ENCODE measurements at places on chromosomes 2 and 18. TPM values are rescaled to one million over a fixed set of nuclear protein-coding genes. Genes with fewer than 3 reads are reported as not detected.

DNA sequence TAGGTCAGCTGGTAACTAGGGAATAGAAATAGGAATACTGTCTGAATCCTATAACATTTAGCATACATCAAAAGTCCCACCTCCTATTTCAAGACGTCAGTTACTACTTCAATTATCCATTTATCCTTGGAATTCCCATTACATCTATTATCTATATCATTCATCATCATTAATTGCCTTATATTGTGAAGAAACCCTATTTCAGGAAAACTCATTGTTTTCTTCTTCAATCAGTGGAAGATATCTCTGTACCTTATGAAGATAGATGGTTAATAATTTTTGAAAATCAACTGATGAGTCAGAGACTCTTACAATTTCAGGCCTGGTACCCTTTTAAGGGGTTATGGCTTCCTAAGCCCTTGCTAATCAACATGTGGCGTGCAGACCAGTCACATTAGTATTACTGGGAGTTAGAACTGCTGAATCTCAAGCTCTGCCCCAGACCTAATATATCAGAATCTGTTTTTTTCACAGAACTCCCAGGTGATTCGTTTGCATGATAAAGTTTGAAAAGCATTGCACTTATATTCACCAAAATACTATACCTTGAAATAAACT, 69.3 kb upstream of the PGAP1 start:
- no peak for DNase-seq

GRCh38 chr2:29811378-29811777, 110.0 kb downstream of the ALK start:
- no peak for DNase-seq

DNA sequence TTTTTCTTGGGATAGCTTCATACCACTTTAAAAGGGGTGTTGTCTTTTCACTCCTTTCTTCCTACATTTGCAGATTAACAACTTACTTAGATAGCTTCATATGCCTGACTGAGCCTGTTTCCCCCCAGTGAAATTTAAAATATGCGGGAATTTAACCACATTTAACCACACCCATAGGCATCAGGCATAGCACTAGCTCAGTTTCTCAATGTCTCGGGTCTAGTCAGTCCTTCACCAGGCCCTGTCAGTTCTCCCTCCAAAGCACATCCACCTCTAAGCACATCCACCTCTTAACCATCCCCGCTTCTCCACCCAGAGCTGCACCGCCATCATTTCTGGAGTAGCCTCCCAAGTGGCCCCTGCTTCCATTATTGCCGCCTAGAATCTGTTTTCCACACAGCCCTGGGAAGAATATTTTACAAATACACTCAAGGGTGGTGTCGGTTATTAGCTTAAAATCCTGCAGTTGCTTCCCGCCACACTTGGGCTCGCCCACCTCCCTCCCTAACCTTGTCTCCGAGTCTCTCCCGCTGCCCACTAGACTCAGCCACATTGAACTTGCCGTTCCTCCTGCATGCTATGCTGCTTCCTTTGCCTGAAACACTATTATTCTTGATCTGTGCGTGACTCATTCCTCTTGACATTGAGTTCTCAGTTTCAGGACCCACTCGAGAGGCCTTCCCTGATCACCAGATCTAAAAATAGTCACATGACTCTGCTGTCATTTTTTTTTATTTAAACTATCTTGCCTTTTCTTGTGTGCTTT, 68.3 kb downstream of the SPTBN1 start:
- DNase-seq, result peak; percentile 53

GRCh38 chr2:239963646-239964205, 61.4 kb downstream of the NDUFA10 start:
- DNase-seq, result no peak

- DNase-seq, result peak; percentile 34
Observed at GRCh38 chr2:185628985-185629384, 109.6 kb upstream of the FSIP2 start.

The PRKCE gene
- total RNA-seq, result 11.9 TPM

DNA sequence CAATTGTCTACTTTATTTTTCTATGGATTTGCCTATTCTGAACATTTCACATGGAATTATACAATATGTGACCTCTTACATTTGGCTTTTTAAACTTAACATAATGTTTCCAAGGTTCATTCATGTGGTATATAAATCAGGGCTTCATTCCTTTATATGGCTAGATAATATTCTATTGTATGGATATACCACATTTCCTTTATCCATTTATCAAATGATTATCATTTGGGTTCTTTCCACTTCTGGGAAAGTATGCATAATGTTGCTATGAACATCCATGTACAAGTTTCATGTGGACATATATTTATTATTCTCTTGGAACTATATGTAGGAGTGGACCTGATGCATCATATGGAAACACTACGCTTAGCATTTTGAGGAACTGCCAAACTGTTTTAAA, 99.7 kb upstream of the NCKAP5 start:
- no peak for DNase-seq

The SS18 gene
- total RNA-seq, result 38.2 TPM

DNA sequence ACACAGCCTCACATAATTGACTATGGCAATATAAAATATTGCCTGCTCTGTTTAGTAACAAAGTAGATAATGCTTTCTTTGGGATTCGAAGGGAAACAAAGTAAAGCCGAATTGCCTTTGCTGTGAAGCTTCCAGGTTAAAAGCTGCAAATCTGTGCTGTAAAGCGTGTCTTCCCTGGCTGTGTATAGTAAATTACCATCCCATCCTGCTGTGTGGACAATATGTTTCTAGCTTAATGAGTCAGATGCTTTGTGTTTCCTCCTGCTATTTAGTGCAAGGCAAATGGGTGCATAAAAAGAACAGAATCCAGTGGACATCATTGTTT, 265.1 kb downstream of the SOCS6 start:
- DNase-seq, result no peak

The HMSD gene
- total RNA-seq, result 1.4 TPM

The TNP1 gene
- not detected for total RNA-seq

DNA sequence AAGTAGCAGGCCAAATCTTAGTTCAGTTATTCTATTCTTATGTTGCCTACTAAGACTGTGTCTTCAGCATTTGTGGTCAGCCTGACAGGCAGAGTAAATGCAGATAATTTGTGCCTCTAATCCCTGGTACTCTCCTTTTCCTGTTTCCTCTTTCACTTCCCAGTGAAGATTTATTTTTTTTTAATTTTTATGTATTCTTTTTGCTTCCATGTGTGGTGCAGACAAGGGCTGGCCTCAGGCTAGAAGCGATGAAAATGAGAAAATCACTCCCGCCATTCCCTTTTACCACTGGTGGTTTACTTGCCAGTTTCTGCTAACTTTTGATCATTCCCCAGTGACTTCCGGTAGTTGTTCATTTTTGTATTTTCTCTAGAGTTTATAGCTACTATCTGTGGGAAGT, 30.9 kb downstream of the DSEL start:
- no peak for DNase-seq

The ELOA2 gene
- not detected for total RNA-seq

- DNase-seq, result peak; percentile 47
Observed at GRCh38 chr2:3536682-3537632, 17.6 kb upstream of the ADI1 start.

DNA sequence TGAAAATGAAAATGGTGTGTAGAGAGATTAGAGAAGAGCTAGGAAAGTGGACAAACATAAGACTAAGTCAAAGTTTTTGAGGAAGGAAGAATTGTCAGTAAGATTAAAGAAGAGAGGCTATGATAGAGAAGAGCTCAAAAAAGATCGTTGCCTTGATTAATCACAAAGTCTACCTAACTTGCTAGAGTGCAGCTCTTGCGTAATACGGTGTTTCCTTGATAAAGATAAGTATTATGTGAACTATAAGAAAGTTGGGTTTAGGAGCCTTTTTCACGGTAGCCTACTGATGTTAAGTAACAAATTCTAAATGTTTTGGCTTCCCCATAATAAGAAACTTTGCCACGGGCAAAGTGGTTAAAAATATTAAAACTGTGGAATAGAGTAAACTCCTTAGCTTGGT, 226.4 kb upstream of the NRXN1 start:
- DNase-seq, result no peak
